NCI-H1092 treated with DMSO at 0.1 percent for 48 hours (cell line): ENCODE measurements at places on chromosomes 3 and 15.

- no peak for DNase-seq
Observed at GRCh38 chr3:108826309-108827187, 4.0 kb downstream of the TRAT1 start.

DNA sequence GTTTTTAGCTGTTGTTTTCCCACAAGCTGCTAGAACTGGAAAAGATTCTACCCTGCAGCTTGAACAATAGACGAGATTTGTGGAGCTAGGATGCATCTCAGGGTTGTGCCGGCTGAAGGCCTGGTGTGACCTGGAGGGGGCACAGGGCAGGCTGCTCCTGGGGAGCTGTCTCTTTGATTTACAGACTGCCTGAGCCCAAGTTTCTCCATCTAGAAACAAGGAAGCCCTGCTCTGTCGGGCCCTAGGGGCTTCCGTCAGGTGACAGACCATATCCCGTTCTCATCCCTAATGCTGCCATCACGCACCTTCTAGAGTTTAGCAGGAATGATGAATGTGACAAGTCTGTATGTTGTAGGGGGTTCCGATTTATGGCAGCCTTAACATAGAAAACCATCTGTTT lies 7.9 kb upstream of the CPNE9 start:
- DNase-seq, result no peak

- no peak for DNase-seq
Observed at GRCh38 chr3:171417813-171418212, 42.4 kb downstream of the TNIK start.

- DNase-seq, result no peak
Observed at GRCh38 chr15:64865998-64866520, 24.3 kb downstream of the PLEKHO2 start.

DNA sequence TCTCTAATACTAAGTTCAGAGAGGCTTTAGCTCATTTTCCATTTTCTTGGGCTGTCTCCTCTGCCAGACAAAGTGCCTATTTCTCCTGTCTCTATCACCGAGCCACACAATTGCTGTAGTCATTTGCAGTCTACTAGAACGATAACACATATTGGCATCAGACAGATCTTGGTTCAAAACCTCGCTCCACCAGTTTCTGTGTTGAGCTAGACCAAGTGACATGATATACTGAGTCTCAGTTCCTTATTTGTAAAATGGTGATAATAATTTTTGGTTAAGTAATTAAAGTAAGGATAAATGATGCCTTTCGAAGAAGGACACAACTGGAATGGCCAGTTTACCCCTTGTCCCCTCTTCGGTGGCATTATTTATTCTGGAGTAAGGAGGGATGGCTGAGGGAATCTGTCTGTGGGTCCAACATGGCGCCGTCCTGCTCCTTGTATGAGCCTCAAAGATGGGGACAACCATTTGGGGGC lies 398 bp upstream of the RAB7A start:
- DNase-seq, result no peak

- no peak for DNase-seq
Observed at GRCh38 chr15:78075490-78076230, 1.9 kb downstream of the TBC1D2B start.

- DNase-seq, result no peak
Observed at GRCh38 chr3:111882799-111883198, 23.7 kb downstream of the PHLDB2 start.

GRCh38 chr3:42159706-42160472 lies 68.7 kb downstream of the TRAK1 start:
- DNase-seq, result no peak

DNA sequence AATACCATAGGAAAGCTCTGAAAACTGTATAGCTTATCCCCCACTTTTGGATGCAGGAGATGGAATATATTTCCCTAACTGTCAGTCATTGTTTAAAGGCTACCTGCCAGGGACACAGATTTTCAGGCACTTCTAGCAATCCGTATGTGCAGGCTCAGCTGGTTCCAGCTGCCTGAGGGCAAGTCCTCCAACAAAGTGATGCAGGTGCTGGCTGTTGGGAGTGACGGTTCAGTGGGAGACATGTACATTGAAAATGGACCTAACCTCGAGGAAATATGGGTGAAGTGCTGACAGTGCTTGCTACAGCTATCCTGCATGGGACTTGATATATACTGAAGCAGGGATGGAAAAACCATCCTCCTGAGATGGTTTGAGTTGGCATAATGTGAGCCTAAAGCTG lies 153.1 kb upstream of the GAP43 start:
- DNase-seq, result peak; percentile 65

- no peak for DNase-seq
Observed at GRCh38 chr3:55891106-55891505, 404.0 kb upstream of the WNT5A start.

DNA sequence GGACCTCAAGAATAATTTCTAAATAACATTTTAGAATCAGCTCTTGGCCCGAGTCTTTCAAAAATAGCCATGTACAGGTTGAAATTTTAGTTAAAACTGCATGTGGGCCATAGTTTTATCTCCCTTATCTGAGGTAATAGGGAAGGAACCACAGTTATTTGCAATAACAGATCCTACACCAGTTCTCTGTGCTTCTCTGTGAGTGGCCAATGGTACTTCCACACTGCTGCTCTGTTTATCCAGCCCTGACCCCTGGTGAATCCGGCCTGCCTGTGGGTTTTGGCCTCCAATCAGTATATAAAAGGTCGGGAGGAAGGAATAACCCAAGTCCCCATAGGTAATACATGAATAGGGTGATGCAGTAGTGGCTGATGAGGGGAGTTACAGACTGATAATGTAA lies 48.0 kb upstream of the TNIK start:
- no peak for DNase-seq

DNA sequence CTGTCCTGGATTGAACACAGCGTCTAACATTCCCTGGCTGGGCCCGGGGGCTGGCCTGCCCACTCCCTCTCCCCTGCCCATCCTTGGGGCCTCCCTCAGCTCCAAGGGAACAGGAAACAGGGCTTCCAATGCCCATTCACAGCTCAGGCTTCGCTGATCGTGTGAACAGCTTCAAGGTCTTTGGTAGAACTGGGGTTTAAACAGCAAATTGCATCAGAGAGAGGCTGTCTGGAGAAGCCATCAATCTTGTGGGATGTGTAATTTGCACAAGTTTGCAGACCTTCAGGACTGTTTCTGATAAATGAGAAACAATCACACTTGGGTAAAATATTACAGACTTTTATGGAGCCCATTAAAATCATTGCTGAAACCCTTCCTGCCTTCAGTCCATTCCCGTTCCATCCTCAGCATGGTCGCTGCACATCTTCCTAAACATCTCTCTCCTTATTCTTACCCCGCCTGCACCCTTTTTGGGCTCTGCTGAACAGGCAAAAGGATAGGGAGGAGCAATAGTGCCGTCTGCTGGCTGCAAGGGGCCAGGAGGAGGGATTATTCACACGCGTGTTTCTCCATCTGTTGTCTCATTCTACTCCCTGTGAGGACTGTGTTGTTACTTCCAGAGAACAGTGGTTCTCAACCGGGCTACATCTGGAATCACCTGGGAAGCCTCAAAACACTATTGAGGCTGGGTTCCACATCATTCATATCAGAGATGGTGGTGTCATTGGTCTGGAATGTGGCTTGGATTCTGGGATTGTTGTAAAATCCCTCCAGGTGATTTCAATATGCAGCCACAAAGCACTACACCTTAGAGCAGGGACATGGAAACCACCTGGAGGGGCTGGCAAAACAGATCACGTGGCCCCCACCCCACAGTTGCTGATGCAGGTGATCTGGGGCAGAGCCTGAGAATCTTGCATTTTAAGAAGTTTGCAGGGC lies 116.3 kb downstream of the CLSTN2 start:
- DNase-seq, result peak; percentile 50

GRCh38 chr3:32481791-32482631 lies 20.6 kb downstream of the CMTM6 start:
- DNase-seq, result no peak
